ENCODE measurements at places on chromosomes 11 and 22. TPM values are rescaled to one million over a fixed set of nuclear protein-coding genes. Genes with fewer than 3 reads are reported as not detected.

DNA sequence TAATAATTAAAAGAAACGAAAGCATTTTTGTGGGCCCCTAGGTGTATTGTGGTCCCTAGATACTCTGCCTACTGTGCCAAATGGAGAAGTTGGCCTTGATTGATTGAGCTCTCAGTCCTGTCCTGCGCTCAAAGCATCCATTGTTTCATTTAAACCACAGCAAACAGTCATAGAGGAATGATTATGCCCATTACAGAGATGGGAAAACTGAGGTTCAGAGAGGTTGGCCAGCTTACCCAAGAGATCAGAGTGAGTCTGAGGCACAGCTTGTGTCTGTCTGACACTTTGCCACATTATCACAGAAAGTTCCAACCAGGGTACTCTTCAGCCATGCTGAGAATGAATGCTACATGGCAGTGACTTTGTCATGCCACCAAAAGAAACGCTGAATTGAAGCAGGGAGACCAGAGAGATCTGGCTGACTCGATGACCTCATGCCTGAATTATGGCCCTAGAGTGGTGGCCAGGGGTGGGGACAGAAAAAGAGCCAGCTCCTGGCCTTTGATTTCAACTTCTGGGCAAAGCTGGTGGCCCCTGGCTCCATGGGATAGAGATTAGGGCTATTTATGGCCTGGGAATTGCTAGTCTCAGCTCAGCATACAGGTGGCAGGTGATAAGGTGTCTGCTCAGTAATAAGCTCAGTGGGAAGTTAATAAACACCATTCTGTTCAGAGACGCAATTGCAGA lies 180.5 kb downstream of the MIAT start:
- no peak for DNase-seq

- no peak for DNase-seq
Observed at GRCh38 chr11:10205928-10206327, 88.1 kb downstream of the SBF2 start.

Gene KCNK4
- total RNA-seq = 3.6 TPM

- DNase-seq = peak; percentile 68
Observed at GRCh38 chr22:28977481-28977971, 84.1 kb downstream of the C22orf31 start.

Gene APOL1
- total RNA-seq = 5.8 TPM

DNA sequence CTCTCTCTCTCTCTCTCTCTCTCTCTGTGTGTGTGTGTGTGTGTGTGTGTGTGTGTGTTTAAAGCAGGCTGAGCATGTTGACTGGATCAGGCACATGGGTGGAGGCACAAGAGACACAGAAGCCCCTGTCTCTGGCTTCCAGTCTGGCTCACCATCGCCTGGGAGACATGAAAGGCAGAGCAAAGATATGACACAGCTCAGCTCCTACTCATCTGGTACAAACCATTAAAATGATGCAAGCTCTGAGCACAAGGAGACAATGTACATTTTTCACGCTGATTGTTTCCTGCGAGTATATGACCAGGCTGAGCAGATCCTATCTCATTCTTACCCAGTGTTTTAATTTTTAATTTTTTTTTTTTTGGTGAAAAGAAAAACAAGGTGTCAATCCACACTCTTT lies 9.5 kb downstream of the SLC6A5 start:
- no peak for DNase-seq

Gene SGSM1
- 1.2 TPM for total RNA-seq

- no peak for DNase-seq
Observed at GRCh38 chr11:7690648-7691047, 15.6 kb downstream of the OVCH2 start.
